ENCODE measurements at places on chromosomes 1 and 21.

DNA sequence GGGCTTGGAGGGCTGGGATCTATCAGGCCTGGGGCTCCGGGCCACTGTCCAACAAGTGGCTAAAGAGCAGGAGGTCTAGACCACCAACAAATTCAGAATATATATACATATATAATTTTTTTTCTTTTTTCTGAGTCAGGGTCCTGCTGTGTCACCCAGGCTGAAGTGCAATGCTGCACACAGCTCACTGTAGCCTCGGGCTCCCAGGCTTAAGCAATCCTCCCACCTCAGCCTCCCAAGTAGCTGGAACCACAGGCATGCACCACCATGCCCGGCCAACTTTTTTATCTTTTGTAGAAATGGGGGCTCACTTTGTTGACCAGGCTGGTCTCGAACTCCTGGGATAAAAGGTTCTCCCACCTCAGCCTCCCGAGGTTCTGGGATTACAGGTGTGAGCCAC, 6.8 kb upstream of the LAPTM5 start:
- no peak for DNase-seq

DNA sequence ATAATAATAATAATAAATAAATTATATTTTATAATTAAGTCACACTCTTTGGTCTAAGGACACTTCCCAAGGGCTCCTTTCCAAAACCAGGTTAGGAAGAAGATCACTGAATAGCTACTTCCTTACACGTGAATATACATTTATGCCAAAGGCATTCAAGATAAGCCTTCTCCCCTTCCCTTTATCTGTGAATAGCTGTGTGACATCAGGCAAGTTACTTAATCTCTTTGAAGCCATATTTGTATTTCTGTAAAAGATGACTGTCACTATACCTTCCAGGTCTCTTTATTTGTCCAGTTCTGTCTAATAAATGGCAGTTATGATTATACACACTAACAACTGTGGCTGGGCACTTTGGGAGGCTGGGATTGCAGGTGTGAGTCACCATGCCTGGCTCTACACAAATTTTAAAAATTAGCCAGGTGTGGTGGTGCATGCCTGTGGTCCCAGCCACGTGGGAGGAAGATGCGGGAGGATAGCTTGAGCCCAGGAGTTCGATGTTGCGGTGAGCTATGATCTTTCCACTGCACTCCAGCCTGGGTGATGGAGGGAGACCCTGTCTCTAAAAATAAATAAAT, 5.5 kb upstream of the RNF11 start:
- no peak for DNase-seq

GRCh38 chr1:25150985-25151495, 81.3 kb downstream of the SYF2 start:
- DNase-seq, result no peak

DNA sequence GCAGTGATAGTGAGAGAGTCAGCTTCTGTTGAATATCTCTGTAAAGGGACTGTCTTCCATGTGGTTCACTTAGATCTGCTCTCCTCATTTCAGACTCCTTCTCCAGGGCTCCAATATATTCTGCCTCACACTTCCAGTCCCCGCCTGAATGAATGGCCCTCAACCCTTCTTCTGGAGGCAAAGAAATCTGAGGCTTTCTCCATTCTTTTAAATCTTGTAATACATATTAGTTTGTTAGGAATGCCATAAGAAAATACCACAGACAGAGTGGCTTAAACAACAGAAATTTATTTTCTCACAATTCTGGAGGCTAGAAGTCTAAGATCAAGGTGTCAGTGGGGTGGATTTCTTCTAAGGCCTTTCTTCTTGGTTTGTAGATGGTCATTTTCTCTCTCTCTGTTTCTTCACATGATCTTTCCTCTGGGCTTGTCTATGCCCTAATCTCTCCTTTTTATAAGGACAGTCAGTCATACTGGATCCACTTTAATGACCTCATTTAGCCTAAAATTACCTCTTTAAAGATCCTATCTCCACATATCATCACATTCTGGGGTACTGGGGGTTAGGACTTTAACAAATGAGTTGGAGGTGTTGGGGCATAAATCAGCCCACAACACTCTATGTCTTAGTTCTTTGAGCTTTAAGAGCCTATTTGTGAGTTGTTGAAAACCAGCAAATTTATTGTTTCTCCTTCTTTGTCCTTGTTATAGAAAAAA, 128.5 kb upstream of the KCNK2 start:
- DNase-seq, result no peak

- DNase-seq, result no peak
Observed at GRCh38 chr21:34606621-34607020, 8.3 kb downstream of the RCAN1 start.

GRCh38 chr1:36520771-36521420, 38.2 kb upstream of the CSF3R start:
- DNase-seq, result peak; percentile 68

DNA sequence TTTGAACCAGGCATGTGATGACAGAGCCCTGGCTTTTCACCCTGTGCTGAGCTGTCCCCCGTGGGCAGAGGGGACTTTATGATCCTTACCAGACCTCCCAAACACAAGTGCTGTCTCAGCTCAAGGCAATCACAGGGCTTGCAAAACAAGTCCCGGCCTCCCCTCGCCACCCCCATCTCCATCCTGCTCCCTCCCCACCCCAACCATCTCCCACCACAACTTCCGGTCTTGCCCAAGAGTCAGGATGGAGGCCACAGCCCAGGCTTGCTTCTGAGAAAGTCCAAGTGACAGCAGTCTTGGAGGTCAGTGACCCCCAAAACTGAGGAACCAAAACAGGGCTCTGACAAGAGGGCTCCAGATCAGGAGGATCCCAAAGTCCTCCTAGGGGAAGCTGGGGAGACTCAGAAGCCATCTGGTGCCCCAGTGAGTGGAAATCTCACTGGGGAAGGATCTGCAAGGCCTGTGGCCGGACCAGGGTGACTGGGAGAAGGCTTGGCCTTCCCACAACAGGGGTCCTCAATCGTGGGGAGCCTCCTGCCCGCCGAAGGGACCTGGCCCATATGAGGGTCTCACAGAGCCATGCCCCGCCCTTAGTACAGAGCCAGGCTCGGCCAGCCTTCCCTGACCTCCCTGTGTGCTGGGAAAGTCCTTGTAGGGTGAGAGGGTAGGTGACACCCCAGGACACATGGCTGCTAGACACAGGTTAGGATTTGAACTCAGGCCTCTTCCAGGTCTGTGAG, 4.5 kb upstream of the SDC3 start:
- DNase-seq, result no peak

- DNase-seq, result no peak
Observed at GRCh38 chr1:214247501-214248041, 33.4 kb upstream of the SMYD2 start.

DNA sequence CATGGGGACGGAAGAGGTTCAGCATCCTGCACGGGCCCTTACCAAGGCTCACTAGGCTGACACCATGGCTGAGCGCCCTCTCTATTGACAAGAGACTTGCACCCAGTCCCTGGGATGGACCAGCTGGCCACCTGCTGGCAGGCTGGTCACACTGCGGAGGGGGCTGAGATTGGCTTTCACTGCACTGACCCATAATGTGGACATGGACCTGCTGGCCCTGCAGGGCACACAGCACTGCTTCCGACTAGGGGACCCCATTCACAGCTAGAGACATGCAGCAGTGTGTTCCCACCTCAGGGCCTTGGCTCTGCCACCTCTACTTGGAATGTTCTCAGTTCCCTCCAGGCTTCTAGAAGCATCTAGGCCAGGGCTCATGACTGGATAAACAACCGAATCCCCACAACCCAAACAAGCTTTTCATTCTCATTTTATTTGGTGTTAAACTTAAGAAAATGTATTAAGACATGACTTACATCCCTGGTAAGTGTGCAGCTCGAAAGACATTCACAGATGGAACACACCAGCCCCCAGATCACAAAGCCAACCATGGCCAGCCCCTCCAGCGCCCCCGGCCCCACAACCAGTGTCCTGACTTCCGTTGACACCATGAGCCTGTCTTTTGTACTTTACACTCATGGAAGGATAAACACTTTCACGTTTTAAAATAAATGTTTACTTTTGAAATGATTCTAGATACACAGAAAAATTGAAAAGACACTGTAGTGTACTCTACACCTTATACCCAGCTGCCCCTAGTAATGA, 9.3 kb upstream of the SRARP start:
- DNase-seq, result no peak

GRCh38 chr1:198901266-198901665, 262.4 kb downstream of the PTPRC start:
- DNase-seq, result no peak

- DNase-seq, result peak; percentile 71
Observed at GRCh38 chr1:156706657-156707416, 1.5 kb upstream of the CRABP2 start.

DNA sequence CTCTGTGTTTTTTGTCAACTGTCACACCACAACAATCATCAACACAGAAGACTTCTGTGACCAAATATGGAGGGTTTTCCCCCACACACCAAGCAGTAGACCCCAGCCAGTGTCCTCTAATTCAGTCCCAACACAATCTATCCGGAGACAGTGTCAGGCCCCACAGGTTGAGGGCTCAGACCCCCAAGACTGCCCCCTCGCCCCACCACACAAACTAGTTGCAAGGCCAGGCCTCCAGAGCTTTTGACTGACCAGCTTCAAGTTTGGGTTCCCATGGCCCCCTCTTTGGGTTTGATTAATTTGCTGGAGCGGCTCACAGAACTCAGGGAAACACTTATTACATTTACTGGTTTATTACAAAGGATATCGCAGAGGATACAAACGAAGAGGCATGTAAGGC, 37.2 kb downstream of the NEK2 start:
- no peak for DNase-seq

- no peak for DNase-seq
Observed at GRCh38 chr1:233620065-233620464, 6.2 kb downstream of the KCNK1 start.

Data from breast epithelium (tissue), 4 donors.